SK-N-DZ (cell line): ENCODE measurements at places on chromosomes 5 and 9.

GRCh38 chr9:35935755-35936509 lies 22.0 kb downstream of the OR2S2 start:
- DNase-seq = no peak

DNA sequence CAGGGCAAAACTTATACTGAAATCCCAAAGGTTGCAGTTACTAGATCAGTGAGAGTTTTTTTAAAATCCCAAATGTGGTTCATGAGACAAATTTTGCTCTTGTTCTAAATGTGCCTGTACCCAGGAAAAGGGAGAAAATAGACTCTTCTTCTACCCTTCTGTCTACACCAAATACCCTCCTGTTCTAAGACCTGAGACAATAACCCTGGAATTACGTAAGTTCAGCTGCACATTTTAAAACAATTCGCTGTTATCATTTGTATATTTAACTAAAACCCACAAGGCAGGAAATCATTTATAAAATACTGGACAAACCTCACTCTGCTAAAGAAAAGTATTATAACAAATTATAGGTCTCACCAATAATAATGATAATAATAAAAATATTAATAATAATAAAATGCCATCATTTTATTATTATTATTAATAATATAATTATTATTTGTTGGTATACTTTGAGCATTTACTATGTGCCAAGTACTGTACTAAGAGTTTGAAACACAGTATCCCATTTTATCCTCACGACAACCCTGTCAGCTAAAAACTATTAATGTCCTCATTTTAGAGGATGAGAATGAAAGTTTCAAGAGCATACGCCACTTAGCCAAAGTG lies 49.8 kb upstream of the AFAP1L1 start:
- no peak for DNase-seq

- no peak for DNase-seq
Measured at GRCh38 chr9:115088860-115089259, 29.1 kb downstream of the TNC start.

DNA sequence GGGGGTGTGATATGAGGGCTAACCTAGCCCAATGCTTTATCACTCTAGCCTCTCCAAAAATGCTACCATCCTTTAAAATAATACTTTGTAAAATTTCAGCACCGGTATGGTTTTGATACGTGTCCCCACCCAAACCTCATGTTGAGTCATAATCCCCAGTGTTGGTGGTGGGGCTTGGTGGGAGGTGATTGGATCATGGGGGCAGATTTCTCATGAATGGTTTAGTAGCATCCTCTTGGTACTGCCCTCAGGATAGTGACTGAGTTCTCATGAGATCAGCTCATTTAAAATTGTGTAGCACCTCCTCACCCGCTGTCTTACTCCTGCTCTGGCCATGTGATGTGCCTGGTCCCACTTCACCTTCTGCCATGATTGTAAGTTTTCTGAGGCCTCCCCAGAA lies 35.0 kb upstream of the ANKH start:
- DNase-seq = no peak

DNA sequence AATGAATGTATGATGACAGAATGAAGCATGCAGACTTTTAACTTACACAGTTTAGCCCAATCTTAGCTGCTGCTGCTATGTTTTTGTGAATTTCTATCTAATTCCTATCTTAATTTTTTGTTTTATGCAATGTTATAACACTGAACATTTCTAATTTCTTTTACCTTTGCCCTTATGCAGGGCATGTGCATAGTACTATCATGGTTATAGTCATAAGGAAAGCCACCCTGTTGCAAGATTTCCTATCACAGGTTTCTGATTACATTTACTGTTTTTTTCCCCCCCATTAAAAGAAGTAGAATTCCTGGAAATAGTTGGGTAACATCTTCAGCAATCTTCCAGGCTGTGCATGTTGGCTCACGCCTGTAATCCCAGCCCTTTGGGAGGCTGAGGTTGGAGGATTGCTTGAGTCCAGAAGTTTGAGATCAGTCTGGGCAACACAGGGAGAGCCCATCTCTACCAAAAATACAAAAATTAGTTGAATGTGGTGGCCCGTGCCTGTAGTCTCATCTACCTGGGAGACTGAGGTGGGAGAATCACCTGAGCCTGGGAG lies 164.4 kb downstream of the KDM4C start:
- DNase-seq = no peak

DNA sequence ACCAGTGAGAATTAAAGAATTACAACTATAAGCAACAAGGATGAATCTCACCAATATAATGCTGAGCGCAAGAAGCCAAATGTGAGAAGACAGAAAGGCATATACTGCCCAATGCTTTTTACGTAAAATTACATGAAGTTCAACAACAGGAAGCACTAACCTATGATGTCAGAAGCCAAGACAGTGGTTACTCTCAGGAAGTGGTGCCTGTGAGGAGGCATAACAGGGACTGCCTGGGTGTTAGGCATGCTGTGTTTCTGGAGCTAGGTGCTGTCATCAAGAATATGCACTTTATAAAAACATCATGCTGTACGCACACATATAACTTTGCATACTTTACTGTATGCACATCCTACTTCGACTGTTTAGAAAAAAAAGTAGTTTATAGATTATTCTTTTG lies 30.1 kb downstream of the FRMD3 start:
- DNase-seq = no peak

- DNase-seq = no peak
Measured at GRCh38 chr5:142544071-142544753, 141.7 kb downstream of the FGF1 start.

GRCh38 chr5:143214890-143215289 lies 188.6 kb downstream of the NR3C1 start:
- peak; percentile 47 for DNase-seq

DNA sequence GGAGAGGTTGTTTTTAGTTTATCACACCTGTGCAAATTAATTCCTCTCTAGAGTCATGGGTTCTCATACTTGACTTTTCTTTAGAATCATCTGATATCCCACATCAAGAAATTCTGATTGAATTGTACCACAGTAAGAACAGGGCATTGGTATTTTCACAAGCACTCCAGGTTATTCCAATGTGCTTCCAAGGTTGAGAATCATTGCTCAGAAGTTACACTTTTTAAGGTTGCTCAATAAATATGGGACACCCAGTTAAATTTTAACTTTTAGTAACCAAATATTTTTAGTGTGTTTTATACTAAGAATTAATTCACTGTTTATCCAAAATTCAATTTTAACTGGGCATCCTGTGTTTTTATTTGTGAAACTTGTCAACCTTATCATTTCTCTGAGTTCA lies 2.5 kb upstream of the RNF180 start:
- no peak for DNase-seq

DNA sequence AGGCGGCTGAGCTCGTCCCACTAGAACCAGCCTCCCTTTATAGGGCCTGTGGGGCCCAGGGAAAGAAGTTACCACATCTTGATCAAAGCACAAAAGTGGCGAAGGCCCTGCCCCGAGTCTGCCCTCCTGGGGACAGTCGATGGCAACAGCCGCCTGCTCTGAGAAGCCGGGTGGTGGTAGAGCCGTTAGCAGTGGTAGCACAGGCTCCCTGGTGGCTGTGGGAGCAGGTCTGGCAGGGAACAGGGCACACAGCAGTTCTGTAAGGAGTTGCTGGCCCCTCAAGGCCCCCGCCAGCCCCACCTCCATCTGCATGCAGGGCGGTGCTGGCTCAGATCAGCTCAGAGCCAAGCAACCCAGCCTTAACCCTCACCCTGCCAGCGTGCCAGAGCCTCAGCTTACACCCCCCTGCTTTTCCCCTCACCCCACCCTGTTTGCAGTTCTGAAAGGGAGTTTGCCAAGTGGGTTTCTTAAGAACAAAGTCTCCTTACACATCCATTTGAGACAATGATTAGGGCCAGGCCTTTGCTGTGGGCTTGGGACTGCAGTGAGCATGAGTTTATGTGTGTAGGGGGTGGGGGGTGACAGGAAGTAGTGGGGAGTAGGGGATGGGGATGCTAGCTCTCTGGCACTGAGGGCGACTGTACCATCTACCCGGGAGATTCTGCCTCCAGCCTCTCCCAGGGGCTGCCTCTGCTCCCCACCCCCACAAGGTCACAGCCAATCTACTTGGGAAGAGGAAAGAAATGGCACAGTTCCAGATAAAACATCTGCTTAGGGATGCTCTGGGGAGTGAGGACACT lies 11.8 kb downstream of the ACSL6 start:
- DNase-seq = peak; percentile 27

- DNase-seq = no peak
Measured at GRCh38 chr9:127138444-127138843, 16.0 kb upstream of the ANGPTL2 start.

- no peak for DNase-seq
Measured at GRCh38 chr5:136037001-136037705, 8.4 kb downstream of the TGFBI start.

DNA sequence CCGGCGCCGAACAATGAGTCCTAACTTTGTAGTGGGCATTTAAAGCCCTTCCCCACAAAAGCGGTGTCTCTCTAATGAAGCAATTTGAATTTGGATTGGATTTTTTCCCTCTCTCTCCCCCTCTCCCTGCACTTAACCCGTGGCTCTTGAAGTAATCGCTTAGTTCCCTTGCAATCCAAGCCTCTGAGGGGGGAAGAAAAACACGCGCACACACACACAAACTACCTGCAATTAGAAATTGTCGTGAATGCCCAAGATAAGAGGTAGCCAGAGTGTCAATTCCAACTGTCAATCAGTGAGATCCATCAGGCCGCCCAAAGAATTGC lies 1.2 kb downstream of the LHX6 start:
- DNase-seq = no peak

GRCh38 chr9:102631559-102631958 lies 363.6 kb upstream of the CYLC2 start:
- DNase-seq = no peak

DNA sequence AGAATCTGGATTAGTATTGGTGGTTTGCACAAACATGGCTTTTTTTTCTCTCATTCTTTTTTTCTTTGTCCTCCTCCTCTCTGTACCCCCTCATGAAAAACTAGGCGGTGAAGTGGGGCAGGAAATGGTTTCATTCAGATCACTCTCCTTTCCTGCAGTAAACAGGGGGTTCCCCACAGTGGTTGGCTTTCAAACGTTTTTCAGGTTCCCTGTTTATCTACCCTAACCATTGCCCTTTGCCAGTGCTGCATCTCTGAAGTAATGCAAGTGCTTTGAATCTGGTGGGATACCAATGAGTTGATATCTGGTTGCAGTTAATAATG lies 29.8 kb downstream of the NR4A3 start:
- DNase-seq = no peak

DNA sequence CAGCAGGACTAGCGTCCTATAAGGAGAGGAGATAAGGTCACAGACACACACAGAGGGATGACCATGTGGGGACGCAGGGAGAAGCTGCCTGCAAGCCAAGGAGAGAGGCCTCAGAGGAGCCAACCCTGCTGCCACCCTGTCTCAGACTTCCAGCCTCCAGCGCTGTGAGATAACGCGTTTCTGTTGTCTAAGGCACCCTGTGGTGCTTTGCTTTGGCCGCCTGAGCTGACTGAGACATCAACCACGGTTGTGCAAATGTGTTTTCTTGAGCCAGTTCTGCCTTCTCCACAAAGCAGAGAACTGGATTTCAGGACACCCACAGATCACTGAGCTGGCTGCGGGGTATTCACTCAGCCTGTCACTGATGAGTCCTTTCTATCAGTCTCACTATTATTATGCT lies 149.1 kb downstream of the NXNL2 start:
- DNase-seq = no peak

GRCh38 chr5:125038477-125038876 lies 292.0 kb upstream of the ZNF608 start:
- DNase-seq = no peak

GRCh38 chr5:77935506-77936364 lies 159.6 kb upstream of the TBCA start:
- DNase-seq = peak; percentile 15
